ENCODE measurements at places on chromosomes 16 and 17.

DNA sequence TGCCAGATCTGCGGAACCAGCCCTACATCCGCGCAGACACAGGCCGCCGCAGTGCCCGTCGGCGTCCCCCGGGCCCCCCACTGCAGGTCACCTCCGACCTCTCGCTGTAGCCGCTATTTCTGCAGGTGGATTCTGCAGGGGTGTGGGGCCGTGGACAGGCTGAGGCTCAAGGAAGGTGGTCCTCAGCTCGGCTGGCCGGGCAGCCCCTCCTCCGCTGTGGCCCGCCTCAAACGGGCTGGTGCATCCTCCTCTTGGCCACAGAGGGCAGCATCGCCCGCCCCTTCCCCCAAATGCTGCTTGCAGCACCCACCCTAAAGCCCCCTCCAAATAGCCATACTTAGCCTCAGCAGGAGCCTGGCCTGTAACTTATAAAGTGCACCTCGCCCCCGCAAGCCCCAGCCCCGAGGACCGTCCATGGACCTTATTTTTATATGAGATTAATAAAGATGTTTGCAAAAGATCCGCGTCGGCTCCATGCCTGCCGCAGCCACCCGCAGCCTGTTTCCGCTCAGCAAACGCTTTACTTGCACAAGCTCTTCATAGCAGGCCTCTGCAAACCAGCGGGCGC is 14.9 kb downstream of the SPATA32 start:
- DNase-seq = peak; percentile 58

GRCh38 chr16:14017886-14018285 is 53.2 kb upstream of the MRTFB start:
- DNase-seq = no peak

DNA sequence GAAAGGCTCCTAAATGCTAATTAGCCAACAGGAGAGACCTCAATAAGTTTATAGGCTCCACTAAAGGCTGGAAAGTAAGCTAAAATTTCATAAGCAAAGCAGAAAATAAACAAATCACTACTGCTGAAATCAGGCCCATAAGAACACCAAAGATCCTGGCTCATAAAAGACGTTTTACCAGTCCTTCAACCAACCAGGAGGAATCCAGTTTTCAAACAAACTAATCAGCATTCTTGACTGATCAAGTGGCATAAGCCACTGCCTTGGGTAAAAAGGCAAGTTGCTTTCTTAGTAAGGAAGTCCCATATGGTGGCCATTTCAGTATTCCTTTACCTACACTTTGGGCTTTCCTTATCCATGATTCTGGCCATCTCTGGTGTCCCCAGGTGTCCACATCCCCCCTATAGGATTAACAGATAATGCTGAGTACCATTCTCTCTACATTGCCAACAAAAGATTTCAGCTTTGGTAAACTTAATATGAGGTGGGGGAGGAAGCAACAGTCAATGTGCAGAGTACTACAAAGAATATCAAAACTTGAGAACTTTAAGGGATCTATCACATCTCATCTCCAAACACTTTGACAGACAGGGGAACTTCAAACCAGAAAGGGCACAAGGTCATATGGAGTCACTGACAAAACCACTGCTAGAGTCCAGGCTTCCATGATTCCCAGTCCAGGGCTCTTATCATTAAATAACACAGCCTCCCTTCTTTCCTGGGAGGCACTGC is 1.3 kb downstream of the TOM1L2 start:
- no peak for DNase-seq

DNA sequence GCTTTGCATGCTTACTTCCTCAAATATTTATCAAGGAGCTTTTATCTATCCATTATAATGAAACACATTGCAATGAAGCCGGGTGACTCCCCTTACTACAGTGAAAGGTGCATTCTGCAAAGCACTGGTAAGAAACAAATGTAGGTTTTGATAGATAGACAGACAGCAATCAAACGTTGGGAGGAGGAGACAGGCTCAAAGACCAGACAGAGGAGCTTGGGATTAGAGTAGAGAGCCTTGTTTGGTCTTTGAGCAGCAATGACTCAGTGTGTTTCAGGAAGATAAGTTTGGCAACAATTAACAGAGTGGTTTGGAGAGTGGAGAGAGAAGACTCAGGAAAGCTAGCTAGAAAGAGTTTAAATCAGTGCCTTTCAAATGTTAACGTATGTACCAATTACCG is 68.8 kb downstream of the ZNF18 start:
- peak; percentile 22 for DNase-seq

DNA sequence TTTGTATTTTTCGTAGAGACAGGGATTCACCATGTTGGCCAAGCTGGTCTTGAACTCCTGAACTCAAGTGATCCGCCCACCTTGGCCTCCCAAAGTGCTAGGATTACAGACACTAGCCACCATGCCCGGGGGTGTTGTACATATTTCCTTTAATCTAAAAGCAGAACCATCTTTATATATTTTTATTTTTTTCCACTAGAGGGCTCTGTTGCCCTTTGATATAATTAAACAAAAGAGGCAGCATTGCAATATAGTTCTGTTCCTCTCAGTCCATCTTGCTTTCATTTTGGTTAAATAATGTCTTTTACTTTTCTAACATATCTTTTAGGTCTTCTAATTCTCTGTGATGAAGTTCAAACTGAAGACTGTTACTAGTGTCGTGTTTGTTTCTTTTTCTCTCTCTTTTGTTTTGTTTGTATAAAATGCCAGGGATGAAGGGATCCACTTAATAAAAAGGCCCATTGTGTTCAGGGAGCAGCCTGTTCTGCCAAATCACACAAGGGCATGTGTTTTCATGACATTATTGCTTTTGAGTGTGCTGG is 23.4 kb downstream of the WWOX start:
- DNase-seq = peak; percentile 81

DNA sequence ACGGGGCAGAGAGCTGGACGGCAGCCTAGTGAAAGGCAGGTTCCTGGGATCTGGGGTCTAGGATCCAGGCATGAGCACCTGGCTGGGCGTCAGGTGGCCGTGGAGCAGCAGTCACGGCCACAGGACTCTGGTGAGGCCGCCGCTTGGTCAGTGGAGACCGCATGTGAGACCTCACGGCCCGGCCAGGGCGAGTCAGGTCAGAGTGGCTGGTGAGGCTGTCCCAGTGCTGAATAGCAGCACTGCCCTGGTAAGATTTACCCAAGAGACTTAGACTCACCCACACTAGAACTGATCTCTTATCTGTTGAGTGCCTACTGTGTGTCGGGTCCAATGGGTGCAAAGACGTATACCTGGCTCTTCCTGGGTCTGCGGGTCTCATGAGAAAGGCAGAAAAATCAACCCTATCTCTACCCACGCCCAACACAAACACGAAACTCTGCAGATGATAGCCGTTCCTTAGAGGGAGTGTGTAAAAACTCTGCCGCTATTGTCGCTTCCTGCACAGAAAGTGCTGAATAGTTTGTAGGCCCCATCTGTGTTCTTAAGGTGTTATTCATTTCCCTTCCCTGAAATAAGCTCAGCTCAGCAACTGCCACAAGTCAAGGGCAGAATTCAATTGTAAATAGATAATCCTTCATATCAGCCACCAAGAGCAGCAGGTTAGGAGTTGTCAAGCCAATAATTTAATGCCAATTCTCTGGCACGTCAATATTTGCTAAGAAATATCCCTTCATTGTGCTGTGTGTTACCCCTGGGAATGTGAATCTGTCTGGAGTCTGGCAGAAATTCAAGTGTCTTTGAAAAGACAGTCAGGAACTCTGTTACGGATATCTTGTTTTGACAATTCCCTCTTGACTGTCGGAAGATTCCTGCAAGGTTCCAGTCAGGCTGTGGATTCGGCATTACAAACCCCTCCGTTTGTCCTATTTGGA is 240.0 kb downstream of the NTN1 start:
- no peak for DNase-seq

Data from A673 (cell line).